ENCODE measurements at places on chromosomes 2 and 18.

GRCh38 chr2:186757009-186757408 lies 63.1 kb downstream of the FAM171B start:
- no peak for DNase-seq

GRCh38 chr2:26526589-26526988 lies 48.7 kb upstream of the OTOF start:
- no peak for DNase-seq

DNA sequence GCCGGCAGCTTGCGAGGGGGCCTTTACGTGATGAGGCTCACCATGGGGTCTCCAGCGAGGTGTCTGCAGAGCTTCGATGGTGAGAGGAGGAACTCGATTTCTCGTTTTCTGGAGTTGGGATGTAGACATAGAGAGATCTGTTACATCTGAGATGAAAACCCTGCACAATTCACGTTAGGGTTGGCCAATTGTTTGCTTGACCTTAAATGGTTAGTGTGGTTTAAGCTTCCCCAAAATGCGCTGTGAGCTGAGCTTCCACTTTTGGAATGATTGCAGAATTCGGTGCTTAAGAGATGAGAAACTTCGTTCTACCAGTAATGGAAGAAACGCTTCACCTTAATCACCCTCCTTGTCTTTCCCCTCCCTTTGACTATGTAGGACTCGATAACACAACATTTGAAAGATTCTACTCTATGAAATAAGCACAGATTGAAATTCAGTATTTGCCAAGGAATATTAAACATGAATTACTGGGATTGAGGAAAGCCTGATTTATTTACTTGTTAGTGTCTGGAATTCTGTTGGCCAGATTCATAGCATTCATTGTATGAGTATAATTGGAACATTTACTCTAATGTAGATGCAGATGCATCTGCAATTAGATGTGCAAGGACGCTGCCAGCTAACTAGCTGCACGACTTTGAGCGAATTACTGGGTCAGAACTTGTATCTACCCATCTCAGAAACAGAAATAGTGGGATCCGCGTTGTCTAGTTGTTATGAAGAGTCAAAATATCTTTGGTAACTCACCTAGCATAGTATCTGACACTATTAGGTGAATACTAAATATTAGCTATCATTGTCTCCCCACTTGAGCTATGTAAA lies 1.6 kb upstream of the KLF7 start:
- no peak for DNase-seq

GRCh38 chr2:43568228-43568627 lies 27.6 kb downstream of the THADA start:
- no peak for DNase-seq

GRCh38 chr18:46660957-46661749 lies 4.1 kb upstream of the LOXHD1 start:
- DNase-seq: no peak

DNA sequence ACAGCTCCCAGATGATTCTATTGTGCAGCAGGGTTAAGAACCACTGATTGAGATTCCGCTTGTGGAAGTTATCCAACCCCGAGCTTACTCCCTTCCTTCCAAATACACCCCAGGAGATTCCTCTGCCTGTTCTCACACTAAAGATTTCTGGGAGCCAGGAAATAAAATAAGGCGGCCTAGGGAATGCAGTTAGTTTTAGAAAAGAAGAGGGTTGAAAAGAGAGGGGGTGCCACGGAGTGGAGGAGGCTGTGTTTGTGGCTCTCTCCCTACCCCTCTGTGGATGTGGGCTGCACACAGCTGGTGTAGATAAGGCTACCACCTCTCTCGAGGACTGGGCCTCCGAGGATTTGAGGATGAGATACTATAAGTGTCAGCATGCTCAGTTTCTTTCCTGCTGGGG lies 25.1 kb upstream of the SP3 start:
- no peak for DNase-seq

DNA sequence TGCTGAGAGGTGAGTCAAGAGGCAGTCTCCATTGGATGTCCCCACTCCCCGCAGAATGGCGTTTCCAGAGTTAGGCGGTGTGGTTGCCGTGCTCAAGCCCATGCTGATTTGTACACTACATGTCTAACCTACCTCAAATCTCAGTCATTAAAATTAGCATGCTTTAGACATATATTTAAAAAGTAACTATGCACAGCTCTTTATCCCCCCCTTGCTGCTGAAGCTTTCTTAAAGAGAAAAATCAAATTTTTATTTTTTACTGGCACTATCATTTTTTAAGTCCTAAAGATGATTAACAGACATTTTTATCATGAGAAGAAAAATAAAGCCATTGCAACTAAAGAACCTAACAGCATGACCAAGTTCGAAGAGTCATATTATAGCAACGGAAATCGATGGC lies 42.9 kb downstream of the BOLA3 start:
- DNase-seq: no peak

DNA sequence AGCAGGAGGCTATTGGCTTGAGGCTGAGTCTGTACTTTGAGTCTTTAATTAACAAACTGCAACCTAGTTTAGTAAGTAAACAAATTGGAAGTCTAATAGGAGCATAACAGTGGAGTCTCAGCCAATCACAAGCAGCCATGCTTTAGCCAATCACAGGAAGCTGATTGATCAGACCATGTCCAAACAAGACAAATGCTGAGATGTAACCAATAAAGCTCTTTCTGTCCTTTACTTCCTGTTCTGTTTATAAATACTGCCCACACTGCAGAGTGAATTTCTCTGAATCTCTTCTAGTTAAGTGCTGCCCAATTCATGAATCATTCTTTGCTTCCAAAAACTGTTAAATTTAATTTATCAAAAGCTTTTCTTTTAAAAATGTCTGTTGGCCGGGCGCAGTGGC lies 146.6 kb upstream of the DLX2 start:
- DNase-seq: no peak

Measured in posterior vena cava (tissue), 2 donors.